ENCODE measurements at places on chromosomes 1 and 21.

- DNase-seq: peak; percentile 85
Measured at GRCh38 chr1:243264717-243265116, 8.9 kb downstream of the SDCCAG8 start.

DNA sequence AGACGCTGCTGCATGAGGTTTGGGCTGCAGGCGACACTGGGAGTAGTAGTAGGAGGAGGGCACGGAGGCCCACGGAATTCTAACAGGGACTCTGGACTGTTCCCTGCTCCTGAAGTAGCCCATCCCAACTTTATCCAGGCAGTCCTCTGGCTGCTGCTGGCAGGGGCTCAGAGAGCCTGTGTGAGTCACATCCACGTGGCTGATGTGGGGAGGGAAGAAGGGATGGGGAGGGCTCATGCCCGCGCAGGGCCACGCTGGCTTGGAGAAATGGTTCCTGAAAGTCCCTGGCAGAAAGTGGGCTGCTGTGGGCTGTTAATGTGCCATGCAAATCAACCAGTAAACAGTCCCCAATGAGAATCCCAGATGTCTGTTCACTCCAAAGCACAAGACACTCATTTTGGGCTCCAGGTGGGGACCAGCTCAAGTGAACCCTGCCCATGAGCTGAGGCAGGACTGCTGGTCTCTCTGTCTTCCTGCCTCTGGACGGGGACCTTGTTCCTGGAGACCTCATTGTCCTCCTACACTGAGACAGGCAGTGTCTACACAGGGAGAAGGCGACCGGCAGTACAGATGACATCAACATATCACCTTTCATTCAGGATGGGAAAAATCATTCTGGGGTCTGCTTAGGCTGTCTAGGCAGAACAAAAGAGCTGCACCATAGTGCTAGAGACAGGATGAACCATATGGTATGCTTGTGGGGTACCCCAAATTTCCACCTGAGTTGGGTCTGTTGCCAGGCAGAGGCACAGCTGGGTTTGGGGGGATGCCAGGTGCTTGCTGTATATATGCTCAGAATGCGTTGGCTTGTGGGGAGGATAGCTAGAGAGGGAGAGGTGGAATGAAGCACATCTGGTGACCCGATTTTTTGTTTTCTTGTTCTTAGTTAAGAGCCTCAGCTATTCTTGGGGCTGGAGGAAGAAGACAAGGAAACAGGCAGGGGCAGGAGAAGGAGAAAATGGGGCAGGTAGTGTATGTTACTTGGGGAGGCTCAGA, 57.9 kb upstream of the FMOD start:
- no peak for DNase-seq

DNA sequence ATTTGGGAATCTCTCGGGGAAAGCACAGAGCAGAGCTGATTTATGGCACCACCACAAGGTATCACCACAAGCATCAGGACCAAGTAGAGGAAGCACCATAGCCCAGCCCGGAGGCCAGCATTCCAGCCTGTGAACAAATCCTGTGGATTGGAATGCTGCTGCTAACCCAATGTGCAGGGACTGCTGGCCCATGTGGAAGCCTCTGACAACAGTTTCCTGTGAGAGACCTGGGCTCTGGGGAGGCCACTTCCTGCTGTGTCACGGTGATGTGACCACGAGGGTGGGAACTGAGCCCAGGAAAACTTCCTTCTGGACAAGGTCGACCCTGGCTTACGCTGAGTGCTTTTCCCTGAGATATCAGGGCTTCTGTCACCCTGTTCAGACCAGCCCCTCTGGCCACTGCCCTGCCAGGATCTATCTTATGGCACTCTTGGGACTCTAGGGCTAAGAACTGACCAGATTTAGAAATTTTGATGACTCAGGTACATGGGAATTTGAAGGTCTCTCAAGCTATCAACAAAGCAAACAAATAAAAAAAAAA, 88.3 kb upstream of the NGF start:
- DNase-seq: no peak

- no peak for DNase-seq
Measured at GRCh38 chr1:12591267-12591938, 26.6 kb downstream of the DHRS3 start.

- DNase-seq: peak; percentile 71
Measured at GRCh38 chr1:17274186-17275170, 25.6 kb downstream of the PADI3 start.
